ENCODE measurements at places on chromosomes 7 and 10.

- no peak for DNase-seq
These were observed 69.9 kb downstream of the HYCC1 start for GRCh38 chr7:22944022-22944421.

- DNase-seq, result peak; percentile 58
These were observed 38.3 kb downstream of the AKR1B1 start for GRCh38 chr7:134420424-134421125.

GRCh38 chr7:145860809-145861208, 255.8 kb upstream of the CNTNAP2 start:
- DNase-seq, result no peak

- peak; percentile 83 for DNase-seq
These were observed 22.7 kb downstream of the FAM53B start for GRCh38 chr10:124721330-124722045.

- no peak for DNase-seq
These were observed 16.3 kb upstream of the LIPM start for GRCh38 chr10:88786032-88786770.

DNA sequence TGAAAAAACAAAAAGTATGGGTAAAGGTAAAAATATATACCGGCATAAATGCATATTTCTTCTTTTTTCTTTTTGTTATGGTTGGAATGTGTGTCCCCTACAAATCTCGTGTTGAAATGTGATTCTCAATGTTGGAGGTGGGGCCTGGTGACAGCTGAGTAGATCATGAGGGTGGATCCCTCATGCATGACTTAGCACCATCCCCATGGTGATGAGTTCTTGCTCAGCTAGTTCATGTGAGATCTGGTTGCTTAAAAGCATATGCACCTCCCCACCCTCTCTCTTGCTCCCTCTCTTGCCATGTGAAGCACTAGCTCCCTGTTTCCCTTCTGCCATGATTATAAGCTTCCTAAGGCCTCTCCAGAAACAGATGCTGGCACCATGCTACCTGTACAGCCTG, 93.3 kb downstream of the HYCC1 start:
- peak; percentile 9 for DNase-seq

DNA sequence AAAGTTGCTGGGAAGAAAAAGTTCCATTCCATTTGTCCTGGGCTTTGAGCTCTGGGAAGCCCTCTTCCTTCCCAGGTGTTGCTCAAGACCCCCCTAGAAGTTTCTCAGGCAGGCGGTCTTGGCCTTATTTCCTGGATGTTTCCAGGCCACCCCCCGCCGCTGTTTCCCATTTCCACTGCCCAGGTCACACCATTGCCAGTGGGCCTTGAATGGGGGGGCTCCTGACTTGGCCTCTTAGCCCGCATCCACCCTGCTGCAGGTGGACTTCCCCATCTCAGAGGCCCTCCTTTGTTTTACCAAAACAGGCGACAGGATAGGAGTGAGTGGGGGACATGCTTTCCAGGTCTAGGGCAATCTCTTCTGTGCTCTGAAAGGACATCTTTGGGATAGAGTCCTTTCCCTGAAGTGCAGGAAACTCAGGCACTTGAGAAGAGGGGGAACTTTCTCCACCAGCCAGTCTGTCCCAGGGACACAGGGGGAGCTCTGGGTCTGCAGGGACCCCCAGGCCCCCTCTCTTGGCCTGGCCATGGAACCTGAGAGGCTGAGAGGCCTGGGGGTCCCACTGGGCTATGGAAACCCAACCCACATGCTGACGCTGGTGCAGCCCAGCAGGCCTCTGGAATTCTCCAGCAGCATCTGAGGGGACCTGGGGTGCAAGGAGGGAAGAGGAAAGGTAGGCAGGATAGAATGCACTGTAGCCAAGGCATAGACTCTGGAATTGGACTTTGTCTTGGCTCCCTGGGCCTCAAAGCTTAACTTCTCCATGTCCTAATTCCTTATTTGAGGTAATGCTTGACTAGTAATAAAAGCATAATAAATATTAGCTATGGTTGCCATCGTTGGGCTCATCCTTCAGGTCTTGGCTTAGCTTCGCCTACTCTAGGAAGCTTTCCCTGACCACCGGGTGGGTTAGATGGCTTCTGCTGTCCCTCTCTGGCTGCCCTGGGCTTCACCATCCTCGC, 17.6 kb downstream of the NEURL1 start:
- DNase-seq, result no peak

DNA sequence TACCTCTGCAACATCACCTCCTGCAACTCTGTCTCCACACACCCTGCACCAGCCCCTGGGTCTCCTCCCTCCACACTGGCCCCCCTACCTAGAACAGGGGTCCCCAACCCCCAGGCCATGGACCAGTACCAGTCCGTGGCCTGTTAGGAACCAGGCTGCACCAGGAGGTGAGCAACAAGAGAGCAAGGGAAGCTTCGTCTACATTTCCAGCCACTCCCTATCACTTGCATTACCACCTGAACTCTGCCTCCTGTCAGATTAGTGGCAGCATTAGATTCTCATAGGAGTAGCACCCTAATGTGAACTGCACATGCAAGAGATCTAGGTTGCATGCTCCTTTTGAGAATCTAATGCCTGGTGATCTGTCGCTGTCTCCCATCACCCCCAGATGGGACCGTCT, 108.8 kb upstream of the WDR11 start:
- no peak for DNase-seq

DNA sequence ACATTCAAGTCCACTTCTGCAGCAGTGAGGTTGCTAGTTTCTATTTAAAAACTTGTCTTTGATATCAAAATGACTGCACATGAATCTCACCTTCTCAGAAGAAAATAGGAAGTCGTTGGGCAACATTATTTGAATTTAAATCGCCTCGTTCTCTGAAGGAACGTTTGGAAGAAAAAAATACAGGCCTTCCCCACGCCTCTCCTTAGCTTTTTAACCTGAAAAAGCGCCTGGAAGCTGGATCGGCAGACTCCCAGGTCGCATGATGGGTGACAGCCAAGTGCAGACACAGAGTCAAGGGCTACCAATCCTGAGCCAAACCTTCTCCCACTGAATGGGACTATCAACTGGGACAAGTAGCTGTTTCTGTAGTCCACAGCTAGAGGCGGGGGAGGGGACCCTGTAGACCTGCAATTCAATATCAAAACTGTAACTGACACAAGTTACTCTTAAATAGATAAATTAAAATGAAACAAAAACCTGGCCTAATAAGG, 2.2 kb downstream of the FAM53B start:
- peak; percentile 55 for DNase-seq

DNA sequence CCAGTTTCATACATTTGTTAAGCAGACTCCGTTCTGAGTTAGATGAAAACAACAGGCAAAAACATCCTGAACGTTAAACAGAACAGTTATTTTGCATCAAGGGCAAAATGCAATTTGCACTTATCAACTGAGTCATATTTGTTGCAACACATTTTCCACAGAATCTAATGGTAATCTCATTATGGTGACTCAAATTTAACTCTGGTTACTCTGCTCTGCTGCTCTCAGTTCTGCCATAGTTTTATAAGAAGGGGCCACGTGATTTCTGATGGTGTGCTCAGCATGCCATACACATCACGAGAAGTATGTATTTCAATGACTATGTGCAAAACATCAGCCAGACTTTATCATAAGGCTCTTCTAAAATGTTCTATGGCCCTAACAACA, 148.8 kb downstream of the CHCHD3 start:
- peak; percentile 25 for DNase-seq

DNA sequence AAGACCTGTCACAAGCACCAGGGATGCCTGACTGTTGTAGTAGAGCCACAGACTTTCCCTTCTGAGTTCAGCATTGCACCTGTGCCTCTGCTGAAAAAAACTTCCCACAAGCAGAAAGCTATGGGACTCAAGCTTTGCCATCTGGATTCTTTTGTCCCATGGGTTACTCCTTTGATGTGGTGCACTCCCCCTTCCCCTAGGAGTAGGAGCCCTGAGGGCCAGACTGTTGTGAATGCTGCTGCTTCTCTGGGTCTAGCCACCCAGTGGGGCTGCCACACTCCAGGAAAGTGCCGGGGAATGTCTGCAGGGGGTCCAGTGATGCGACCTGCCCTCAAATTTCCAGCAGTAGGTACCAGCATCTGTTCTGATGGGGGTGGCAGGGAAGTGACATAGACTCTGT, 11.7 kb downstream of the CASP7 start:
- no peak for DNase-seq

- DNase-seq, result no peak
These were observed 60.3 kb downstream of the WNT2 start for GRCh38 chr7:117262546-117262945.

GRCh38 chr7:34438436-34438835, 219.6 kb upstream of the NPSR1 start:
- no peak for DNase-seq

DNA sequence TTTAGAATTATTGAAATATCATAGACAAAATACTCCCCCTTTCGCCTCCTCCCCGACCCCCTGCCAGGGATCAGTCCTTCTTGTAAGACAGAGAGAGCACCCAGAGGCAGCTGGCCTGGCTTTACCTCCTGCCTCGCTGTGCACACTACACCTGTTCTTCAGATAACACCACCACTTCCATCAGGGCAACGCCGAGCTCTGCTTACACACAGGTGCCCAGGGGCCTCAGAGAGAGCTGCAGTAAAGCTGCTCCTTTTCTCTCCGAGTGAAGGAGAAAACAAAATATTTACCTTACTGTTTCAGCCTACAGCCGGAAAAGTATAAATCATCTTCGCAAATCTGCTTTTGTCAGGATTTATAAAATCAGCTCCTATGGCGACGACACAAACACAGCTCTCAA, 80.7 kb downstream of the HIPK2 start:
- no peak for DNase-seq

DNA sequence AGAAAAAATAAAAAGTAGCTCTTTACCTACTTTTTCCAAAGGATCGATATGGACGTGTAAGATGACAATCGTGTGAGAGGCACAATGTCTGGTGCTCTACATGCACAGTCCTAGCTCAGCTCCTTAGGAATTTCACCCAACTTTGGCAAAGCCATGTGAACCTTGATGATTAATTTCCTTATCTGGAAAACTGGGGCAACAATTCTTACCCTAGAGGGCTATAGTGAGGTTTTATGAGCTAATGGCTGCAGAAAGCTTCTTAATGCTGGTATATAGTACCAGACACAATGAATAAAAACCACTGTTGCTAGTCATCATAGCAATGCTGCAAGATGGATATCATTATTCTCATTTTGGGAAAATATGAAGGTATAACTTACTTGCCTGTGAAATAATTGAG, 202.7 kb downstream of the PARD3 start:
- DNase-seq, result no peak

DNA sequence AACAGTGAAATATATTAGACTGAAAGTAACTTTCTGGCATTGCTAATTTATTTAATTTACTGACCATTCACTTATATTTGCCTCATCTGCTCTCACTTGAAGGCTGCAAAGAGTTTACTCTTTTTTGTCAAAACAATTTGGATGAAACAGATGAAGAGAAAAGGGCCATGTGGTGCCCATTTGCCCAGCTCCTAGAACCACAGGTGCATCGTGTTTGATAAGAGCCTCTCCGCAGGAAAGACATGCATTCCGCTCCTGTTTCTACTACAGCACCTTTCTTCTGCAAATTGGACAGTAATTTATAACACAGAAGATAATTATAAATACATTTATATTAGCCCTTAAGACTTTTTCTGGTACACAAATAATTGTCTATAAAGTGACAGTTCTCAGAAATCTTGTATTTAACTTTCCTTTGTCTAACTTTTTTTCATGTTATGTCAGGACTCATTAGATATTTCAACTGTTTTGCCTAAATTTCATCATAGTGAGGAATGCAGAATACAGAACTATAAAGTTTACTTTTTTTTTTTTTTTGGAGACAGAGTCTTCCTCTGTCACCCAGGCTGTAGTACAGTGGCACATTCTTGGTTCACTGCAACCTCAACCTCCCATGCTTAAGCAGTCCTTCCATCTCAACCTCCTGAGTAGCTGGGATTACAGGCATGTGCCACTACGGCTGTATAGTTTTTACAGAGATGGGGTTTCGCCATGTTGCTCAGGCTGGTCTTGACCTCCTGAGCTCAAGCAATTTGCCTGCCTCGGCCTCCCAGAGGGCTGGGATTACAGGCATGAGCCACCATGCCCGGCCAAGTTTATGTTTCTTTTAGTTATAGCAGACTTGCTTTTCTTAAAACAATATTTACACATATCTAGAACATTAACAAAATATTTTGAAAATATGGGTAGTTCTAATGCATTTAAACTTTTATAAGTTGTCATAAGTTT, 869 bp downstream of the LAMB4 start:
- no peak for DNase-seq

DNA sequence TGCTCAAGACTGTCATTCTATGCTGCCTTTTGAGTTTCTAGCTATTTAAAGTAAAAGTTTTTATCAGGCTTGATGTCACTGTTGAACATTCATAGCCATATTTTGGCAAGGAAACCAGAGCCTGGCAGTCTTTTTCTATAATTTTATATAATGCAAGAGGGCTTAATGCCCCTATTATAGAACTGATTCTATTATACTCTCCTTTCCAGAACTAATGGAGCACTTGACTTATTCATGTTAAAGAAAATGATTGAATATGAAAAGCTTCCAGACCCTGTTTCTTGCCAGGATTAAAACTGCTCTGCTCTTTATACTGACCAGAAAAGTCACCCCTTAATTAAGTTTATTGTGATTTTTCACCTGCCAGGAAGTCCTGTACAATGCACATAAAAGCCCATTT, 337.6 kb upstream of the CHRM2 start:
- no peak for DNase-seq

- no peak for DNase-seq
These were observed 201.2 kb downstream of the SNX10 start for GRCh38 chr7:26492816-26493215.

GRCh38 chr10:76429368-76430060, 998.1 kb downstream of the LRMDA start:
- no peak for DNase-seq

DNA sequence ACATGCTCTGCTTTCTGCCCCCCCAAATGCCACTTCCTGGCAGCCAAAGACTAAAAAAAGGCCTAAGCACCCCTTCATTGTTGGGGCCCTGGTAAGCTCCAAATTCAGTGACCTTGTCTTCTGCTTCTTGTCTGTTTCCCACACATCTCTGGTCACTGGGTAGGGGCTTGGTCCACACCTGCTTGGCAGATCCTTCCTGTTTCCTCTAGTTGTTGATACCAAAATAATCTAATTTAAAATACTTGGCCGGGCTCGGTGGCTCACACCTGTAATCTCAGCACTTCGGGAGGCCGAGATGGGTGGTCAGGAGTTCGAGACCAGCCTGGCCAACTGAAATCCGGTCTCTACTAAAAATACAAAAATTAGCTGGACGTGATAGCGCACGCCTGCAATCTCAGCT, 130.6 kb downstream of the CAMK1D start:
- no peak for DNase-seq

- DNase-seq, result peak; percentile 37
These were observed 99.6 kb downstream of the JAZF1 start for GRCh38 chr7:28081016-28081415.

- peak; percentile 27 for DNase-seq
These were observed 3.1 kb downstream of the SLK start for GRCh38 chr10:103969857-103970627.

GRCh38 chr7:40619647-40620046, 484.8 kb downstream of the SUGCT start:
- no peak for DNase-seq

- DNase-seq, result no peak
These were observed 453.7 kb downstream of the SDK1 start for GRCh38 chr7:3754493-3755341.

GRCh38 chr10:101054351-101054750, 7.4 kb upstream of the KAZALD1 start:
- peak; percentile 41 for DNase-seq

- no peak for DNase-seq
These were observed 184.7 kb upstream of the SH2B2 start for GRCh38 chr7:102101926-102102325.
